Right renal cortex interstitium (tissue), 3 donors: ENCODE measurements at places on chromosomes 2 and 18. TPM values are rescaled to one million over a fixed set of nuclear protein-coding genes. Genes with fewer than 3 reads are reported as not detected.
A peak's percentile ranks its signal among the peaks of the same experiment; 100 is the strongest.

DNA sequence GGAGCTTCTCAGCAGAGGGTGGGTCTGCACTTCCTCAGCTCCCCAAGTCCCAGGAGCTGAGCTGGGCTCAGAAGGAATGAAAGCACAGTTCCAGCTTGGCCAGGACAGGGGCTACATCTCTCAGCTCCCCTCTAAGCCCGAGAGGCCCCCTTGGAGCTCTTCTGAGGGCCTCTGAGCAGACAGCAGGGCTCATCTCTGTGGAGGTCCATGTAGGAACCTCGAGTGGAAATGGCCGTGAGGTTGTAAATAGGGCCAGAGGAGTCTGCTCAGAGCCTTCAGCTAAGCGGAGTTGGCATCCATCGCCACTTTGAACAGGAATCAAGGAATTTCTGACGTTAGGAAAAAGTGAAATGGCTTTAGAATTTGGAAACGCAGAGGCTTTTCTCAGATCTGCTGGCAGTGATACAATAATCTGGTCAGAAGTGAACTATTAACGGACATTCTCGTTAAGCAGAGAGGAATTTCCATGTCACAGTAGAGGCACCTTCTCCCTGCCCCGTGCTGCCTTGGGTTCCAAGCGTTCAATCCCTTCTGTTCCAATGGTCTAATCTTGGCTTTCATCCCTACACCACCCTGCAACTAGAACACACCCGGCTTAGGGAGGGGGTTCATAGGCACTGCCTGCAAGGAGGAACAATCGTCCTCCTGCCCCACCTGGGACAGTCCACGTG, 213.9 kb downstream of the NDUFA10 start:
- no peak for DNase-seq

GRCh38 chr2:239268549-239268948, 132.3 kb downstream of the HDAC4 start:
- no peak for DNase-seq

- DNase-seq: no peak
Observed at GRCh38 chr2:11370377-11371091, 26.1 kb upstream of the ROCK2 start.

DNA sequence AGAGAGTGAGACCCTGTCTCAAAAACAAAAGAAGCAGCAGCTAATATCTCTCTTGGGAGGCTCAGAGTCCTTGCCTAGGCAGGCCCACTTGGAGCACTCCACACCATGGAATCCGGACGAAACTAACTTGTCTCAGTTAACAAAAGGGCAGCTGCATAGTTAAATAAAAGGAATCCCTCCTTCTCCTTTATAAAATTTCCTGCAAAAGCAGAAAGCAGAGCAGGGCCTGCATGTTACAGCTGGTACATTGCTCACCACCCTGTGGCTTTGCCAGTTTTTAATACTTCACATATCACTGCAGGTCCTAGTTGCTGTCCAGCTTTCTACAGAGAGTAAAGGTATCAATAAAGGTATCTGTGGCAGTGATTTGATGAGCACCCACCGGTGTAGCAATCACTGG, 93.6 kb downstream of the ASAP2 start:
- DNase-seq: no peak

DNA sequence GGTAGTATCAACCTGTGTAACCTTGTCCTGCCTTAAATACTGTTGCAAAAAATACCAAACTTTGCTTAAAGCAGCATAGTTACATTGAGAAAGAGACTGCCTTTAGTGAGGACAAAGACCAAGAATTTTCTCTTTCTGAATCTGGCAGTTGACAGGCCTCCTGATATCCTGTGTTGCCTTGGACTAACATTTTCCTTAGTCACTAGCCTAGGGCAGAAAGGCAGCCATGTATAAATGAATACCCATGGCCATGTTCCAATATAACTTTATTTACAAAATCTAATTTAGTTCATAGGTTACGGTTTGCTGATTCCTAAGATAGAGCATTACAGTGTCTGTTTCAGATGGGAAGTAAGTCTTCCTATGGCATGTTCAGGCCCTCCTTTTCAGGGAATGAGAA, 895.4 kb downstream of the CNTNAP5 start:
- no peak for DNase-seq

DNA sequence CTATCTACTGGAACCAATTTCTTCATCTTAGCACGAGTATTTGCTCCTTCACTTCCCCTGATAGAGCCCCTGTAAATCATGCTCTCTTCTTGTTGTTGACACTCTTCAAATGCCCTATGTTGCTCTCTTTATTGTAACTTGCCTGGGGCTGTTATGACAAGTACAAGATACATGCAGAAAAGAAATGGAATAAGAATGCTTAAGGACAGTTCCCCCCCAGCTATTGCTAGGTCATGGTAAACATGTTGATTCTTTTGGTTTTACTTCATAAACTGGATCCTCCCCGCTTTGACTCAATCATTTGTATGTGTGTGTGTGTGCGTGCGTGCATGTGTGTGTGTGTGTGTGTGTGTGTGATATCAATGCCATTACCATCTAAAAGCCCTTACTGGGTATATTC, 368.5 kb upstream of the CNTNAP5 start:
- no peak for DNase-seq

DNA sequence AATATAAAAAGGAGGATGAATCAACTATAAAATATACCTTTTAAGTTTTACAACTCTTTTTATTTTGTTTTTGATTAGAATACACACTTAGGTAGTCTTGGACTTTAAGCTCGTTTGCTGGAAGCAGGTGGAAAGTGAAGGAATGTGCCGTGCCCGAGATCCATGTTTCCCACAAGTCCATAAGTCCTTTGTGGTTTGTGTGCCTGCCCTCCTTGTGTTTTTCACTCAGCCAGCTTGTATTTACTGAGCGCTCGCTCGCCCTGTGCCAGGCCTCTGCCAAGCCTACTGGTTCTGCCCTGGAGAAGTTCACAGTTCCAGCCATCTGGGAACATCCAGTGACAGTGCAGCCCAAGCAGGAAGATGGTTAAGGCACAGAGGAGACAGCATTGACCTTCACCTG, 142.6 kb downstream of the MGAT5 start:
- DNase-seq: no peak

DNA sequence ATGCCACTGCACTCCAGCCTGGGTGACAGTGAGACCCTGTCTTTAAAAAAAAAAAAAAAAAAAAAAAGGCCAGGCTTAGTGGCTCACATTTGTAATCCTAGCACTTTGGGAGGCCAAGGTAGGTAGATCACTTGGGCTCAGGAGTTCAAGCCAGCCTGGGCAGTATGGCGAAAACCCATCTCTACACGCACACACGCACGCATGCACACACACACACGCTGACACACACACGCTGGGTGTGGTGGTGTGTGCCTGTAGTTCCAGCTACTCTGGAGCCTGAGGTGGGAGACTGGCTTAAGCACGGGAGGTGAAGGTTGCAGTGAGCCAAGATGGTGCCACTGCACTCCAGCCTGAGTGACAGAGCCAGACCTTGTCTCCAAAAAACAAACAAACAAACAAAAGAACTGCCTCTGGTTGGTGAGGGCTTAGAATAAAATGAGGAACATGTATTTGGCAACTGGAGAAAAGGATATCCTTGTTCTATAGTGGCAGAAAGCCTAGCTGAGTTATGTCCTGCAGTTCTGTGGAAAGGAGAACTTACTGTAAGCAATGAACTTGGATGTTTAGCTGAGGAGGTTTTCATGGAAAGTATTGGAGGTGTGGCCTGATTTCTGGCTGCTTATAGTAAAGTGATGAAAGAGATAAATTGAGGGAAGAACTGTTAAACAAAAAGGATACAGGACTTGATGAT, 34.0 kb downstream of the HAT1 start:
- no peak for DNase-seq

DNA sequence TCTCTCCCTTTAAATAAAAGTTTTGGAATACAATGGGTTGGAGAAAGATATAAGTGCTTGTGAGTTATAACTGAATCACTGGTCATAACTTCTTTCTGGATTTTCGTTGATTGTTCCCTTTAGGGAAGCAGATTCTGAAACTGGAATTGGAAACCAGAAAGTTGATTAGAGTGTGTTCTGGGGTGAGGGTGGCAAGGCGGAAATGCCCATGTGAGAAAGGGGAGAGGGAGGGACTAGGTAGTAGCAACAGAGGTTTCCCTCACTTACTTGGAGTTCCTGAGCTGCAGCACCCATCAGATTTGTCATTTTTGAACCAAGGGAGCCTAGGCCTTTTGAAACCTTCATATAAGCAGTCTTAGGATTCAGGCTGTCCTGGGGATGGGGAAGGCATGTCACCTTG, 453.4 kb downstream of the KCNJ3 start:
- DNase-seq: no peak

GRCh38 chr18:58241026-58241679, 197.1 kb downstream of the NEDD4L start:
- DNase-seq: no peak

- peak; percentile 25 for DNase-seq
Observed at GRCh38 chr2:237968048-237968862, 1.4 kb downstream of the UBE2F start.

DNA sequence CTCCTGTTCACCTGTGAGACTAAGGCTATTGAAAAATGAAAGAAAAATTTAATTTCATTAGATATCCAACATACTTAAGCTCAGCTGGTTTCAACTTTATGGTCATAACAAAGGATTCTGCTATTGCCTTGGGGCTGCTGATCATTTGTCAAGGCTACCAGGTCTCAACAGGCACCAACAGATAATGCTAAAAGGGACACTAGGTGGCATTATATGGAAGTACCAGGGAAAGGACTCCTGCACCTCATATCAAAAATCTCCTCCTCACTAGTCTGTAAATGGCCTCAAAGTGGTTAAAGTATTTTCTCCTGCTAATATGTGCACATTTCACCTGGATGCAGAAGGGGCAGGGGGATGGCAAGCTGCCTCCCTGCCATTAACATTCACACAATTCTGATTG, 167.9 kb upstream of the REG3A start:
- no peak for DNase-seq

DNA sequence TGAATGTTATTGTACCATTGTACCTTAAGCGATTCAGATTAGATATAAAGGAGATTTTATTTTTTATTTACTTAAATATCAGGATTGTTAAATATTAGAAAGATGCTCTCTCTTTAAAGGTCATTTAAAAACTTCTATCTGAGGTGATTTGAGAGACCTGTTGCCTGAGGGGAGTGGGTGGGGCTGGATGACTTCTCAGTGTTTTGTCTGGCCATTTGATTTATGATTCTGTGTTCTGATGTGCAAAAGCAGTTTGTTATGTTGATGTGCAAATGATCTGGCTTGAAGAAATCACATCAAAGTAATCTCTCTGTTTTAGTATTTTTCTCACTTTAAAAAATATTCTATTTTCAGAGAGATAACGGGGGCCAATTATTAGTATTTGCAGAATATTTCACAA, 370.8 kb downstream of the NUP35 start:
- DNase-seq: no peak

DNA sequence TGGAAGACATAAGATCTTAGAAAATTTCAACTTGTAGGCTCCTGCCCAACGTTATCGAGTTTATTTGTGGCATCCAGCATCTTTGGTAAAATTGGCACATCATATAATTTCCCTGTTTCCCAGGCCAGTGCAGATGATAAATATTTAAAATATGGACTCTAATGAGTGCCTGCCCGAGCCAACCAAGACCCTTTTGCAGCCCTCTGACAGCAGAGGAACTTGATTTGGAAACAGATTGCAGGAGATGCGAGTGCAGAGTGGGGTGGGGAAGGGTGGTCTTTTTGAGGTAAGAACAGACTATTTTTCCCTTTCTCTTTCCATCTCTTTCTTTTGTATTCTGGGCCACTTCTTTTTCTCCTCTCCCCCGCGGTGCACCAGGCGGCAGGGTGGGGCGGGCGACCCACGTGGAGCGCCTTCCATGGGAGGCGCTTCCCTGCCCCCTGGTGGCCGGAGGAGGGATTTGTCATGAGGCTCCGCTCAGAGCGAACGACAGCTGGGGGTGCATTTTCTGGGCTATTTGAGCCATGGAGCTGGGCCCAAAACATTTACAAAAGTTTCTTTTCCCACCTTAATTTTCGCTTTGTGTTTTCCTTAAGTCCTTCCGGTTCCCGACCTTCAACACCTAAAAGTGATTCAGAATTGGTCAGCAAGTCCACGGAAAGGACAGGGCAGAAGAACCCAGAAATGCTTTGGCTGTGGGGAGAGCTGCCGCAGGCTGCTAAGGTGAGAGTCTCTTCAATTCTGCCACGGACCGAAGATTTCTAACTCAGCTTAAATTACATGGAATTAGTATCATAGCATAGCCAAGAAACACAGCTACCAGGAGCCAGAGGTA, 32.7 kb downstream of the LPIN1 start:
- DNase-seq: peak; percentile 40

GRCh38 chr2:241853651-241854341, 4.9 kb downstream of the PDCD1 start:
- no peak for DNase-seq

DNA sequence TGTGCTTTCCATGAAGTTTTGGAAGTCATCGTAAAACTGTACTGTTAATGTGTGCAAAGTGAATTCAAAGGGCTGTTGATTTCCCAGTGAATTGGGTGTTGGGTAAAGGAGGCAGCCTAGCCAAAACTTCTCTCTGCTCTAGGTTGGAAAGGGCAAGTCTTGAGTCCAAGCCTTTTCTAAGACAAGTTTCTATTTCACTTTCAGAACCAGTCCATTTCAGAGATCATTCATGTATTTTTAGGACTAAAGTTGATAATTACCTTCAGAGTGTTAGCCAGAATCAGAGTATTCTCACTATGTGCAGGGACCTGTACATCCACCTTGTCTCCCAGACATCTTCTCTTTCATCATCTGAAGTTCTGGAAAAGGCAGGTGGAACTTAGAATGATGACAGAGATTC, 636.1 kb upstream of the KLHL29 start:
- no peak for DNase-seq

DNA sequence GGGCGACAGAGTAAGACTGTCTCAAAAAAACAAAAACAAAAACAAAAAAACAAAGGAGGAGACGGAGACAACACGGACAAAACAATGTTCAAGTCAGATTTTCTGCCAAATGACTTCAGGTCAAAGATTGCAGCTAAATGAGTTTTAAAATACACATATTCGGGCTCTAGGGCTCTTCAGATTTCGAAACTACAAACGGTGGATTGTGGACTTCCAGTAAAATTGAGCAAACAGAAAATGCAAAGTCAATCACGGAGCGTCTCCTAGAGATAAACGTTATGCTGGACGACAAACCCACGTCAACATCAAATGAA, 558 bp downstream of the MRPS5 start:
- DNase-seq: no peak

DNA sequence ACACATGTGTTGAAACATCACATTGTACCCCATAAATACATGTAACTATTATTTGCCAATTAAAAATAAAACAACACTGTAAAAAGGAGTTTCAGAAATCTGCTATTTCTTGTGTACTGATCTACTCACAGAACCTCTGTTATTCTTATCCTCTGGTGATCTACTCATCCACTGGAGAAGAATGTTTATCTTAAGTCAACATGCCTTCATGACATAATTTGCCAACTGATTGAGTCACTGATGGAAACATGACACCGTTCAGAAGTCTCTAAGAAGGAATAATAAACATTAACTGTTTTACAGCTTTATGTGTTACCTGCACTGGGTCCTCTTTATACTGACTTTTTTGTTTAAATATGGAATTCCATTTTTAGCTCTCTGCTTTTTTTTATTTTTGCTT, 555.2 kb downstream of the DCDC2C start:
- DNase-seq: no peak

- DNase-seq: no peak
Observed at GRCh38 chr2:222750533-222750932, 79.1 kb downstream of the MOGAT1 start.

The TRAPPC8 gene
- 68.6 TPM for polyA plus RNA-seq

The CLHC1 gene
- 22.0 TPM for polyA plus RNA-seq

The DLGAP1 gene
- 4.8 TPM for polyA plus RNA-seq

The INO80B gene
- 14.6 TPM for polyA plus RNA-seq

The DCAF17 gene
- polyA plus RNA-seq: 23.1 TPM

The AQP12A gene
- polyA plus RNA-seq: 0.47 TPM

The CRYGC gene
- not detected for polyA plus RNA-seq

The SLC4A3 gene
- polyA plus RNA-seq: 6.1 TPM

The SLC14A1 gene
- 4.5 TPM for polyA plus RNA-seq

The RESP18 gene
- not detected for polyA plus RNA-seq

The GNAL gene
- 5.9 TPM for polyA plus RNA-seq

The CAVIN2 gene
- polyA plus RNA-seq: 39.7 TPM
